Activated CD8-positive, alpha-beta T cell treated with anti-CD3 and anti-CD28 coated beads for 36 hours (primary cell): ENCODE measurements at places on chromosomes 3 and 15. TPM values are rescaled to one million over a fixed set of nuclear protein-coding genes. Genes with fewer than 3 reads are reported as not detected.

- DNase-seq: no peak
Measured at GRCh38 chr15:55343168-55343567, 24.1 kb downstream of the PIGB start.

- no peak for DNase-seq
Measured at GRCh38 chr3:71194785-71195184, 388.7 kb downstream of the FOXP1 start.

- peak; percentile 54 for DNase-seq
Measured at GRCh38 chr15:91055548-91056331, 33.3 kb upstream of the VPS33B start.

GRCh38 chr3:23793528-23794134, 12.1 kb upstream of the UBE2E1 start:
- DNase-seq: no peak

DNA sequence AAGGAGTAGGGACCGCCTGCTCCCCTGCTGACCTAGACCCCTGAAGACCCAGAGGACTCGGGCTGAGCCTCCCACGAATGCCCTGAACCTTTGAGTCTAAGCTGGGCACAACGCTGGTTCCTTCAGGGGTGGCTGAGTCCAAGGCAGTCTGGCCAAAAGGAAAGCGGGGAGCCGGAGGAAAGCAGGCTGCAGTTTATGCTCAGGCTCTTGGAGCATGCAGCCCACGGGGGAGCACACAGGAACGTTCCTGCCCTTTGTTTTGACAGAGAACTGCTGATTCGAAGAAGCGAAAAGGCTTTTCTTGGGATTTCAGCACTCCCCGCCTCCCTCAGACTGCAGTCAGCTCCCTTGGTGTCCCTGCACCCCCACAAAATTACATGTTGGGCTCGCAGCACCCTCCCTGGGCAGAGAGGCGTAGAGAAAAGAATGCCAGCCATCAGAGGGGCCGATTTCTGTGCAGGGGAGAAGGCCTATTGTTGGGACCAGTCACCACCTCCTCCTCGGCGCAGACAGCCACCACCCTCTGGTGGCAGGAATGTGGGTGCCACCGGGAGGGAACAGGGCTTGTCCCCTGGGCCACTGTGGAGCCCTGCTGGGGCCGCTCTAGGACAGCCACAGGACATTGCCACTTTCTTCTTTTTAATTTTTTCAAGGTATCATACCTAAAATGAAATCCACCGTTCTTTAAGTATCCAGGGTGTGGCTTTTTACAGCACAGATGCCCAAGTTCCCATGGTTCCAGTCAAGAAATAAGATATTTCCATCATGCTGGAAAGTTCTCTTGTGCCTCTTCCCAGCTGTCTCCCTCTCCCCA, 72.2 kb downstream of the SMAD6 start:
- peak; percentile 63 for DNase-seq

- DNase-seq: no peak
Measured at GRCh38 chr15:81289910-81290309, 34.0 kb downstream of the STARD5 start.

GRCh38 chr3:10470120-10471053, 35.0 kb downstream of the ATP2B2 start:
- DNase-seq: no peak

DNA sequence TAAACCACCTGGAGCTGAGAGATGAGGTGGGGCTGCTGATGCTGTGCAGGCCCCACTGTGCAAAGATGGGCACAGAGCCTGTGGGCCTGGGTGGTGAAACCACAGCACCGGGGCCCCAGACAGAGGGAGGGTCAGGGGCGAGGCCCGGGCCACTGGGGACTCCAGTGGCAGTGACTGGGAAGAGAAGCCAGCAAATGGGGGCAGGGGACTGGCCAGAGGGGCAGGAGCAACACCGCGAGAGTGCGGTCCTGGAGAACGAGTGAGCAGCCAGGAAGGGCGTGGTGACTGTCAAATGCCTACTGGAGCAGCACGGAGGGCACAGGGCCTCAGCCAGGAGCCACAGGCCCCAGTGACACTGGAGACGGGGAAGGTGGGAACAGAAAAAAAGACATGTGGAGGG, 39.8 kb downstream of the HCN4 start:
- no peak for DNase-seq

- no peak for DNase-seq
Measured at GRCh38 chr3:177451301-177451750, 254.0 kb upstream of the TBL1XR1 start.

GRCh38 chr3:52039426-52039825, 16.9 kb downstream of the DUSP7 start:
- DNase-seq: no peak

DNA sequence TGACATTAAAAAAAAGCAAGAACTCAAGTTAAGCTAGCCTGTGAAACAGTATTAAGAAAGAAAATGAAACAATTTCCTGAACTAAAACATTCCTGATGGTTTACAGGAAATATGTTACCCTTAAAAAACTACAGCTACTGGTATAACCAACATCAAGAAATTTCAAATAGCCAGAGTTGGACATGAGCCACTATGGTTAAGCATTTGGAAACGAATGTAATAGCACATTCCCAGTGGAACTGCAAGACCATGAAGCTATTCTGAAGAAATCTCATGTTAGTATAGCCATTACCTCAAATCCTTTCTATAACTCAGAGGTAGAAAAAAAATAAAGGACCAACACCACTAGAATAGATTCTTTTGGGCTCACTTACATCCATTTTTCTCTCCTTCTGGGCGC, 30.2 kb downstream of the CPNE4 start:
- no peak for DNase-seq

DNA sequence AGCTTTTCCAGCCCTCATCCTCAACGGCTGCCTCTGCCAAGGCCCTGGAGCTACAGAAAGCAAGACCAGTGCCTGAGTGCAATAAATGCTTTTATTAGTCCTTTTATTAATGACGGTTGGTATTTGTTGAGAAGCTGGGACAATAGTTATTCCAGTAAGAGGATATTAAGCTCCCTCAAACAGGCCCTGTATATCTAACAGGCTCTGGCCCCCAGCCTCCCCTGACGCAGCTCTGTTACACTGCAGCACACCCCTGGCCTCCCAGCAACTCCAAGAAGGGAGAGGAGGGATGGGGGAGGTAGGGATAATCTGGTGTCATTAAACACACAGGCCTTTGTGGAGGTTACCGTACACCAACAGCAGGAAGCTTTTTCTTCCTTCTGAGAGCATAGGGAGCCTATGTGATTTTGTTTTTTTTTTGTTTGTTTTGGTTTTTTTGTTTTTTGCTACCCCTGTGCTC, 30.8 kb upstream of the MAGEF1 start:
- DNase-seq: no peak

DNA sequence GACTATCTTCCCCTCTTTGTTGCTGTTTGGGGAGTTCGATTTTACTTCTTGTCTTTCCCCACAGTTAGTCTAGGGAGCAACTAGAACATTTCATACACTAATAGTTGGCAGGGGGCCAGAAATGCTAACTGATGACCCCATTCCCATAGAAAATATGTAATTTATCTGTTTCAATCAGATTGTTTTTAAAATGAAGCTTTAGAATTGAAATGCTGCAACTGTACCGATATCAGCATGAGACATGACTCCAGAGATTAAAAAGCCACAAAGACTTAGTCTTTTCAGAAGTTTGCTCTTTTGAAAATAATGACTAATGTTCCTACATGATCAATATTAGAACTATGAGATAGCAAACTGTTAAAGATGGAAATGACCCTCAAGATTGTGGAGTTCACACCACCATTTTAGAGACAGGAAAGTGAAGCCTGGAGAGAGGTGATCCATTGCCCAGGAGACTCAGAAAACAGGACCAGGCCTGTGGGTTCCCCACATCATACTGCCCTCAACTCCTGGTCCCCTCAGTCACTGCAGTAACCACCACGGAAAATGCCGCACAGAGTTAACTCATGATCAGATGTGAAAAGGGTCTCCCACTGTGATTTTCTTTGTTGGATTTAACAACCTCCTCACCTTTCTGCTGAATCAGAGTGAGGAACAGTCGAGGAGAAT, 130.3 kb downstream of the CHDH start:
- DNase-seq: no peak

DNA sequence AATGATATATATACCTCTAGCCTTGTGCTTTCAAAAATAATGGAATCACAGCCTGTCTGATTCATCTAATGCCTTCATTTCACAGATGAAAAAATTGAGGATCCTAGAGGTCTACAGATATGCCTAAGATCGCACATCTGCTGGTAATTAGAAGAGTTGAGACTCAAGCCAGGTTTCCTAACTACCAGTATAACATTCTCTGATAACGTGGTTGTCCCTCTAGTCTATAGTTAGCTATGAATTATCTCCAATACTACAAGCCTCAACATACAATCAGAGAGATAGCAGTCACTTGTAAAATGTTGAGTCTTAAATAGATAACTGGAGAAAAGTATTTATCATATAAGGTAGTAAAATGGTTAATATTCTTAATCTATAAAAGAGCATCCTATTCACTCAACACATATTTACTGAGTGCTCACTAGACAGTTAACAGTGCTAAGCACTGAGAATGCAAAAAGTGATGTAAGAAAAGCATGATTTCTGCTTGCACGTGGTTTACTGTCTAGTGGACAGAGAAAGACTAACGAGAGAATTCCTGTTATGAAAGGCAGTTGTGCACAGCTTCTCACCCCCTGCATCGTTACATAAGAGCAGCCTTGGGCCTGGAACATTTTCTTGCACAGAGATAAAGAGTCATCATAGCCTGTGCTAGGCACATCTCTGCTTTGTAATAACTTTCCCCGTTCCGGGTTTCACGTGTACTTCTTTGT, 4.9 kb upstream of the ENTPD3 start:
- no peak for DNase-seq

DNA sequence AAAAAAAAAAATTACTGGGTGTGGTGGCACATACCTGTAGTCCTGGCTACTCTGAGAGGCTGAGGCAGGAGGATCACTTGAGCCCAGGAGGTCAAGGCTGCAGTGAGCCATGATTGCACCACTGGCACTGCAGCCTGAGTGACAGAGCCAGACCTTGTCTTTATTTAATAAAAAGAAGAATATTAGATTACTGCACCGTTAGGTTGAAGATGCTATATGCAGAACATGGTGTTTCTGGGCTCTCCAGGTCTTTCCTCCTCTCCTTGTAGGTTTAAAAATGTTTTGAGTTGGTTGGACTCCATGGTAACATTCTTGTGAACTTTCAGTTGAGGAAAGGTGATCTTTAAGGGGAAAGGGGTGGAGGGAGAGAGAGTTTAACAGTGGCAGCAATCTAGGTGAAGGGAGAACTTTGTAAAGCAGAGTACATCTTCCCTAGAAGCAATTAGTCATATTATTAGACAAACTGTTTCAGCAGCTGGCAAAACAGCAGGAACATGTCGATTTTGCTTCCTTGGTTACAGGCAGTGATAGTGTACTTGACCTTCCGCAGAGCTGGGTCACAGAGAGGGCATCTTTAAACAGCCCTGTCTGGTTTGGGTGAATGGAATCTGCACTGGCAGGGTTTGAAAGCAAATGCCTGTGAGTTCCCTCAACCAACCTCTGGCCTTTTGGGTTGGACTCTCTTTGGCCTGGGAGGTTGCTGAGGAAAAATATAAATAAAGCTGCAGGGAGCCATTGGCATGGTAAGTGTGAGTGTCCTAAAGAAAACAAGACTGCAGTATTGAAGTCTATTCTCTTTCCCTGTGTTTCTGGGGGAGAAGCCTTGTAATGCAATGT, 42.8 kb downstream of the NR2C2 start:
- no peak for DNase-seq

- DNase-seq: no peak
Measured at GRCh38 chr15:72790302-72790910, 6.8 kb upstream of the ADPGK start.

GRCh38 chr3:2517500-2518172, 419.0 kb downstream of the CNTN4 start:
- DNase-seq: no peak

GRCh38 chr3:170483485-170484262, 65.0 kb downstream of the CLDN11 start:
- no peak for DNase-seq

- DNase-seq: peak; percentile 66
Measured at GRCh38 chr15:63599401-63600000, 2.3 kb downstream of the FBXL22 start.

DNA sequence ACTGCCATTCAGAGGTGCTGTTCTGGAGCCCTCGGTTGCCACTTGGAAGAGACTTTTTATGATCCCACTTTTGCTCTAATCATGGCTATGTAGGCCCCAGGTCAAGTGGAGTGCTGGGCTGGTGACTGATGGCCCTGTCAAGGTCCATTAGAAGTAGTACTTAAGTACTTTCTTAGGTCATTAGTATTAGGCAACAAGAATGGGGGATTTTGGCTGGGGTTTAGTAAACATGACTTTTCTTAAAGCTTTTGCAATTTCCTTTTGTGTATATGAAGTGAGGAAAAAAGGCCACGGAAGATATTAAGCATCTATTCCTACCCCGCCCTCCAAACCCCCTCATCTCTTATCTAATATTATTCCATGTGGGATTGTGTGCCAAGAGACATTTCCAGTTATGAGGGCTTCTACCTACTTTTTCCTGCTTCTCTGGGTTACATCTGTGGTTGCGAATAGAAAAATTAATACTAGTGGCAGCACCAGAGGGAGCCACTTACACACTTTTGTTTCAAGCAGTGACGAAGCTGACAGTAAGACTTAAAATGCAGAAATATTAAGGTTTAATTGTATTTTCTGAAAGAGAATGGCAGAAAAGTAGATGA, 13.9 kb downstream of the NLGN1 start:
- no peak for DNase-seq

- no peak for DNase-seq
Measured at GRCh38 chr15:101642361-101642760, 9.8 kb downstream of the TM2D3 start.

DNA sequence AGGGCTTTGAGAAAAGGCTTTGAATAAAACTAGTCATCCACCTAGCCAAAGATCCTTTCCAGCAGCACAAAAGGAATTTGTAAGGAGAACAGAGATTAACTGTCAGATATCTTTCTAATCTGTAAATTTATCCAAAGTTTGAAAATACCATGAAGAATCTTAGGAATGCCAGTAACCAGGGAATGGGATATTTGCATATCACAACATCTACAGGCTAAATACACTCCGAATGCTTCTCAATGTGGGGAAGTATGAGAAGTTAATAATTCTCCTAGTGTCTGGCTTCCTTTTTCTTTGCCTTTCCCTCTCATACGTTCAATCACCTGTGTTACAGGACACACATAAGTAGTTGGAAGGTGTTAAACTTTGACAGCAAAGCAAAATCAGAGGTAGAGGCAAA, 7.8 kb downstream of the ANAPC13 start:
- DNase-seq: no peak

The CYP8B1 gene
- total RNA-seq: not detected

The SYNM gene
- 0.63 TPM for total RNA-seq

The VILL gene
- total RNA-seq: 11.4 TPM

The PARP16 gene
- total RNA-seq: 17.9 TPM

The CASR gene
- total RNA-seq: not detected

The PLSCR2 gene
- not detected for total RNA-seq

The ITIH3 gene
- total RNA-seq: not detected

The MUSTN1 gene
- total RNA-seq: not detected

The VWA5B2 gene
- total RNA-seq: not detected

The SELENOS gene
- 18.8 TPM for total RNA-seq
